Uterus (tissue), 4 donors: ENCODE measurements at places on chromosomes 4 and X.

DNA sequence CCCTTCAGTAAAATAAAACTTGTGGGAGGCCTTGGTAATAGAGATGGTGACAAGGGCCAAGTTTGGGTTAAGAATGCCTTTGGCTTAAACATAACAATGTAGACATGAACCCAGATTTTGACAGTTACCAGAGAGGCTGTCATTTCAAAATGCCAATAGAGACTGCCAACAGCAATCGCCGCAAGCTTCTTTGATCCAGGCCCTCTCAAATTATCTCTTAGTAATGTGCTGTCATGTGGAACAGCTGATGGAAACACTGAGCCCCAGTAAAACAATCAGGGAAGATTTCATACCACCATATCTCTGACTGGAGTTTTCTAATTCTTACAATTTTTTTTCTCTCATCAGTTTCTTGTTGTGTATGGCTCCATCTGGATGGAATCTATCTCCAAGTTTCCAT lies 80.5 kb downstream of the ZNF330 start:
- DNase-seq = no peak
- H3K4me3 ChIP-seq = no peak overlapping the region
- no peak overlapping the region for H3K27ac ChIP-seq
- no peaks in the 10 kb centered on the region for H3K36me3 ChIP-seq
- H3K4me1 ChIP-seq = no peaks in the 10 kb centered on the region

- no peak for DNase-seq
- no peak overlapping the region for H3K4me3 ChIP-seq
- no peaks in the 10 kb centered on the region for H3K36me3 ChIP-seq
- no peaks in the 10 kb centered on the region for H3K27me3 ChIP-seq
Observed at GRCh38 chrX:132730266-132730665, 228.2 kb downstream of the HS6ST2 start.

DNA sequence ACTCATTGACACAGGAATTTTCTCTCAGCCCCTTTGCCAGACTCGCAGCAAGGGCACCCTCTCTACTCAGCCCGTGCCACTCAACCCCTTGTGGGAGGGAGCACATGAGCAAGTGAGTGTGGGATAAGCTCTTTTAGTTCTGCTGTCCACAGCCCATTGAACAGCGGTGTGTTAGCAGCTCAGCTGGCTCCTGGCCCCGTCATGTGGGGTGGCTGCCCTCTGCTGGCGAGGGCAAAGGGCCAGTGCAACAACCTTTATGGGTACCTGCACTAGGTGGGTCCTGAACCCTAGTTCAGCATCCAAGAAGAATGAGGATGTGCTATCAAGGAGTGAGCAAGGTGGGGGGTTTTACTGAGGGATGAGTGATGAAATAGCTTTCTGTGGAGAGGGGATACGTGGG lies 85.0 kb upstream of the ZNF81 start:
- no peak overlapping the region for H3K4me3 ChIP-seq
- H3K36me3 ChIP-seq = no peaks in the 10 kb centered on the region
- peaks cover 6% of the 10 kb centered on the region for H3K27me3 ChIP-seq
- no peak overlapping the region for H3K27ac ChIP-seq

DNA sequence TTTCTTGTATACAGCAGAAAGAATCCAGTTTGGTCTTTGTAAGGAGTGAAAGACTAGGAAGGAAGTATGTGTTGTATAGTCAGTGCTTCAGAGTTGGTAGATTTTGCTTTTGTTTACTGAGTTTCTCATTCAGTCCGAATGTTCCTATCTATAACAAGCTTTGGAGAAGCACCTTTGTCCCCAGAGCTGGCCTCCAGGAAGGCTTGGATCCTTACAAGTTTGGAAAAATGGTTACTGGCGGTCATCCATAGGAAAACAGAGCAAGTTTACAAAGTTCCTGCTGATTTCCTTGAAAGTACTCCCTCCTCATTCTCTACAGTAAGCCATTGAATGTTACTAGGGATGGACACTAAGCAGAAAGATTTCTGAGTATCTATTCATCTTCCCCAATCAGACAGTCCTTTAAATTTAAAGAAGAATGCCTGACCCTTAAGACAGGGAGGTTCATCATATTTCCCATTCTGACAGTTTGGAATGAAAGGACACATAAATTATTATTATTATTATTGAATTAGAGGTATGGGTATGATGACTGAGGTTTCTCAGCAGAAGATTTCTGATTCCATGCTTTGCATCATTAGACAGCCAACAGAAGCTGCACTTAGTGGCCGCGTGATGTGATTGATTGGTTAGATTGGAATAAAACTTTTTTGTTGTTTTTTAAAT lies 35.8 kb downstream of the FAT4 start:
- H3K27me3 ChIP-seq = no peaks in the 10 kb centered on the region
- H3K4me3 ChIP-seq = no peak overlapping the region
- H3K4me1 ChIP-seq = no peaks in the 10 kb centered on the region
- H3K27ac ChIP-seq = no peak overlapping the region
- H3K36me3 ChIP-seq = no peaks in the 10 kb centered on the region

DNA sequence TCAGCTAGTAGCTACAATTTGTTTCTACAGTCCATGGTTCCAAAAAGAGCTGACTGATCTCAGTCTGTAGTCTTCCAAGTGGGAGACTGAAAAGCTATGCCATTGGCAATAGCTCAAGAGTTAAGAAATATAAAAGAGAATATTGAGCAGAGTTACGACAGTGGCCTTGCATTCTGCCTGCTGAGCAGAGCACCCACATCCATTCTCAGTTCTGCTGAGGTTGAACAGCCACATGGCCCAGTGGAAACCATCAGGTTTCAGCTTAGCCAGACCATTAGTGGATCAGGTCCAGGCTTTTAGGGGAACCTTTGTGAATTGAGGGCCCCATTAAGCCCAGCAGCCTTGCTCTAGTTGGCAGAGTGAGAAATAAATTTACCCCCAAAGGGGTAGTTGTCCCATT lies 28.1 kb downstream of the ZNF81 start:
- no peak for DNase-seq
- no peak overlapping the region for H3K4me3 ChIP-seq
- no peaks in the 10 kb centered on the region for H3K27me3 ChIP-seq
- H3K27ac ChIP-seq = no peak overlapping the region
- H3K4me1 ChIP-seq = no peaks in the 10 kb centered on the region

DNA sequence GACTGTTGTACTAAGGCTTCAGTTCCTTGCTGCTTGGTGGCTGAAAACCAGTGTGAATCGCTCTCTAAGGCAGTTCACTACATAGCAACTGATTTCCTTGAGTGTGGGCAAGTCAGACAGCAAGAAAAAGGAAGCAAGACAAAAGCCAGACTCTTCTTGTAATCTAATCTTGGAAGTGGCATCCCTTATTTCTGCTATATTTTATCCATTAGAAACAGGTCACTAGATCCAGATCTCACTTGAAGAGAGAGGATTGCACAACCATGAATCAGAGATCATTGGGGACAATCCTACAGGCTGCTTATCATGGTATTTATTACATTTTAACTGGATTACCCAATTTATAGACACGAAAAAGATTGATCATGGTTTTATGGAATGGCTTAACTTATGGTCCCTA lies 684.5 kb downstream of the GRID2 start:
- no peaks in the 10 kb centered on the region for H3K36me3 ChIP-seq
- DNase-seq = no peak
- H3K27me3 ChIP-seq = no peaks in the 10 kb centered on the region
- H3K27ac ChIP-seq = no peak overlapping the region
- H3K4me1 ChIP-seq = no peaks in the 10 kb centered on the region

- no peaks in the 10 kb centered on the region for H3K36me3 ChIP-seq
- no peak overlapping the region for H3K4me3 ChIP-seq
- H3K27me3 ChIP-seq = no peaks in the 10 kb centered on the region
- no peak for DNase-seq
- H3K4me1 ChIP-seq = no peaks in the 10 kb centered on the region
- no peak overlapping the region for H3K27ac ChIP-seq
Observed at GRCh38 chrX:30637874-30638815, 15.1 kb upstream of the GK start.

DNA sequence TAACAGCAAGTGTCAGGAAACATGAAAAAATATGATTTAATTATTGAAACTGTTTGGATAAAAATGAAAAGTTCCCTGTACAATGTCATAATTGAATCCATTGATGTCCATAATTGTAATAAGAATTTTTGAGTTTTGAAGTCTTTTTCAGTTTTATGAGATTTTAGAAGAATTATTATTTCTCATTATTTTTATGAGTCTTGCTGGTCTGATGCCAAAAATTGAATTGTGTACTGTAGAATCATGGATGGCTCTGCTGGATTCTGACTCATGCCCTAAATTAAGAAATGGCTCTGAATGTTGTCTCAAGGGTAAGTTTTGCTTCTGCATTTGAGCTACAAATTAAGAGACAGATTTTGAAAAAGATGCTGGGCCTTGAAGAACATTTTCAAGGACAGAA lies 132.8 kb upstream of the MAP9 start:
- H3K27ac ChIP-seq = peak overlapping the region; percentile 51
- H3K4me3 ChIP-seq = no peak overlapping the region
- no peaks in the 10 kb centered on the region for H3K27me3 ChIP-seq
- DNase-seq = no peak

DNA sequence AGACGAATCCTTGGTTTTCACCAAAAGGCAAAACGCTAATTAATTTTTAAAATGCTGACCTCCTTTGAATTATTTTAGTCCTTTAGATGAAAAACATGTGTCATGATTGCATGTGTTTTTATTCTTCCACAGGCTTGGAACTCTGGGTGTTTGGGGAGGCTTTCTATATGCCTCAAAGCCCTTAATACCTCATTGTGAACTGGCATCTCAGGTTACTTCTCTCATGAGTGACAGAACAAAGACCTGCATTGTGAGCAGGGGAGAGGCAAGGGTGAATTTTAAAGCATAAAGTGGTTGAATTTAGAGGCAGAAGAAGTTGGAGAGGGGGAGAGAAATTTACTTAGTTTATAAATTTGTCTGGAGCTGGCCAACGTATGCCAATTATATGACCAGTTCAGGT lies 119.5 kb downstream of the ARSF start:
- H3K4me3 ChIP-seq = no peak overlapping the region
- no peaks in the 10 kb centered on the region for H3K36me3 ChIP-seq
- no peak overlapping the region for H3K27ac ChIP-seq
- H3K27me3 ChIP-seq = no peaks in the 10 kb centered on the region
- no peaks in the 10 kb centered on the region for H3K4me1 ChIP-seq

DNA sequence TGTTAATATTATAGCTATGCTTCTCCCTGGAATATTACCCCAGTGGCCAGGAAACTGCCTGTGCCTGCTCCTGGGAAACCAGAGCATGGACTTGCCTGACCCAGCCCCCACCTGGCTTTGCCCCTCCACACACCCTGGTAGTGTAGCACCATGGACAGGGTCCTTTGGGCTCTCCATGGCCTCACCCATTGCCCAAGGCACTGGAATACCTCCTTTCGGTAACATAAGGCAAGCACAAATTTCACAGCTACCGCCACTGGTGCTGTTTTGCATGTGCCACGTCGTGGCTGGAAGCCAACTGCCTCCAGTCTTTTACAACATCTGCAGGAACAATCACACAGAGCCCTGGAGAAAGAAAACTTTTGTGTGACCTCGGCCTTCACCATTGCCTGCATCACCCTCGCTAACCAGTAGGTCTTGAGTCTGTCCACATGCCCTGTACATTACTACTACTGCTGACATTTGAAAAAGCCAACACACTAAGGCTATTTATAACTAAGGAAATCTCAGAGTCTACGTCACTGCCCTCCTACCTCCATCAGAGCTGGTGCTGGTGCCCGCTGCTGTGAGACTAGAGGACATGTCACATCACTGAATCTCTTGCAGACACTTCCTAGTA lies 47.7 kb downstream of the HPGD start:
- H3K36me3 ChIP-seq = no peaks in the 10 kb centered on the region
- no peaks in the 10 kb centered on the region for H3K4me1 ChIP-seq
- DNase-seq = no peak

DNA sequence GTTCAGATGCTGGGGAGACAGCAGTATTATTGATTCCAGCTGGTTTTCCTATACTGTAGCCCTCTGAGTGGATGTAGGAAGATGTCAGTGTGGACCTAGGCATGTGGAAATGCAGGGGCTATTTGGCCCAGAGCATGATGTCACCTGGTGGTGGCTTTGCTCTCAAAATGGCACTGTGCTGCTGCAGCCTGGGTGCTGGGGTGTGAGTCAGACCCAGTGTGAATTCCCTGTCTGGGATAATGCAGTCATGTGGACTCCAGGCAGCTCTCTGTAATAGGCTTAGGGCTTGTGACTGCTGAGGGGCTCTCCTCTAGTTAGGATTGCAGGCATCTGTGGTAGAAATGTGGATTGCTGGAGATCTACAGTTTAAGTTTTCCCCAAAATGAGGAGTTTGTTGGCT lies 70.7 kb downstream of the DCAF8L2 start:
- H3K27me3 ChIP-seq = no peaks in the 10 kb centered on the region
- no peaks in the 10 kb centered on the region for H3K4me1 ChIP-seq
- H3K4me3 ChIP-seq = no peak overlapping the region
- H3K36me3 ChIP-seq = no peaks in the 10 kb centered on the region

GRCh38 chrX:31711166-31711565 lies 639.3 kb upstream of the FTHL17 start:
- H3K4me1 ChIP-seq = no peaks in the 10 kb centered on the region
- H3K27ac ChIP-seq = no peak overlapping the region
- H3K36me3 ChIP-seq = no peaks in the 10 kb centered on the region
- DNase-seq = no peak
- H3K4me3 ChIP-seq = no peak overlapping the region

- DNase-seq = no peak
- no peaks in the 10 kb centered on the region for H3K4me1 ChIP-seq
- no peak overlapping the region for H3K4me3 ChIP-seq
- H3K36me3 ChIP-seq = no peaks in the 10 kb centered on the region
Observed at GRCh38 chr4:20825505-20825904, 125.2 kb downstream of the PACRGL start.

DNA sequence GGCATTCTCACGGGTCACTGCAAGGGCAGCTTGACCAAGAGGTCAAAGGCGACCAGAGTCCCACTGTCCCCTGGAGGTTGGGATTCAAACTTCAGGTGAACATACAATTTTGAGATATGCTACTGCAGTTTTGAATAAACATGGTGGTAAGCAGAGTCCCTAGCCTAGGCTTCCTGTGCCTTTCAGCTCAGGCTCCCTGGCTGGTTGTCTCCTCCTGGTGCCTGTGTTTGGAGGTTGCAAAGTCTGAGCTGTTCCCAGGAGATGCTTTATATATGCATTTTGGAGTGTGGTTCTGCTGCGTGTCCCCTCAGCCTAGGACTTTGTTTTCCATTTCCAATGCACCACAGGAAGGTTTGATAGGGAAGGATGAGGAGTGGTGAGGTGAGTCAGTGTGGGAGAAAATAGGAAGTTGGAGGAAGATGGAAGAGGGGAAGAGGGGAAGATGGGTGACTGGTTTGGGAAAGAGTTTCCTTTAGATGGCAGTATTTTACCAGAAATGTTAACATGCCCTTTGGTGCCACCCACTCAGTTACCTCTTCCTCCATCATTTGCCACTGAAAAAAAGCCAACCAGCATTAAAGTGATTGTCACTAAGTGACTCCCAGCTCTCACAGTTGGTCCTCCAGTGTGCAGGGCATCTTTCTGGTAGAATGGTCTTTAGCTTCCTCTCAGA lies 211.7 kb upstream of the AGTR2 start:
- no peaks in the 10 kb centered on the region for H3K27me3 ChIP-seq
- H3K4me1 ChIP-seq = no peaks in the 10 kb centered on the region
- no peak for DNase-seq
- H3K4me3 ChIP-seq = no peak overlapping the region
- no peaks in the 10 kb centered on the region for H3K36me3 ChIP-seq
- H3K27ac ChIP-seq = no peak overlapping the region

- H3K4me1 ChIP-seq = no peaks in the 10 kb centered on the region
- no peak overlapping the region for H3K4me3 ChIP-seq
- H3K27ac ChIP-seq = no peak overlapping the region
- no peaks in the 10 kb centered on the region for H3K27me3 ChIP-seq
- no peaks in the 10 kb centered on the region for H3K36me3 ChIP-seq
Observed at GRCh38 chrX:48665991-48666390, 17.6 kb upstream of the WAS start.
